ENCODE measurements at places on chromosomes 5 and 9.

DNA sequence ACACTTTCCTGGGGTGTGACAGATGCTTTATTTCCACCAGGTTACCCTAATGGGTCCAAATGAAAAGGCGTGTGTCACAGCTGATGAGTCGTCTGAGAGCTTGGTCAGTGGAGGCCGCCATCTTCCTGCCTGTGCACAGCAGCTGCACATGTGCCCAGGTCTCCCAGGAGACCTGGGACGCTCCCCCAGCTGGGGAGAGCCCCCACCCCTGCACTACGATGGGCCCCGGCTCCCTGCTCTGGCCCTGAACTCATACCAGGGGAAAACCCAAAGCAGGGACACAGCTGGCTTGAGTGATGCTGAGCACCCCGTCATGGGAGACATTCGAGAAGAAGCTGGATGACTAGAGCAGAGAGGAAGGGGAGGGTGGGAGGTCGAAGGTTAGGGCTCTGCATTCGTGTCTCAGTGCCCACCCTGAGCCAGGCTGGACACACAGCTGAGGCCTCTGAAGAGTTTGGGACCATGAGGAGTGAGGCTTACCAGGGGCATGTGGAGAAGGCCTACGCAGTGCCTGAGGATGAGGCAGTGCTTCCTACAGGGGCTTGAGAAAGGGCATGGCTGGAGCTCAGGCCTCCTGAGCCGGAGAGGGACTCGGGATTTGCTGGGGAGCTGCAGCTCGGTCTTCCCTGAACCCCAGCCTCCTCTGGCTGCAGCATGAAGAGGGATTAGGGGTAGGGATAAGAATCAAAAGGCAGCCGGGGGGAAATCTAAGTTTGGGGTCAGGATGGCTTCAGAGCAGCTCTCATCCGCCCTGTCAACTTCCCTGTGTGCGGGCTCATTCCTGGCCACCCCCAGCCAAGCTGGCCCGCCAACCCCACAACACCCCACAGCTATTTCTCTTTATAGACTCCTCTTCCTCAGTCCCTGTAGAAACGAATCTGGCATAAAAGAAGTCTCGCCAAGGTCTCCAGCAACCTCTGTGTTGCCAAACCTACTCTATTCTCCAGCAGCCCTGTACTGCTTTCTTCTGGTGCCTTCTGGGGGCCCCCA lies 42.2 kb upstream of the RNU6ATAC start:
- DNase-seq, result no peak

DNA sequence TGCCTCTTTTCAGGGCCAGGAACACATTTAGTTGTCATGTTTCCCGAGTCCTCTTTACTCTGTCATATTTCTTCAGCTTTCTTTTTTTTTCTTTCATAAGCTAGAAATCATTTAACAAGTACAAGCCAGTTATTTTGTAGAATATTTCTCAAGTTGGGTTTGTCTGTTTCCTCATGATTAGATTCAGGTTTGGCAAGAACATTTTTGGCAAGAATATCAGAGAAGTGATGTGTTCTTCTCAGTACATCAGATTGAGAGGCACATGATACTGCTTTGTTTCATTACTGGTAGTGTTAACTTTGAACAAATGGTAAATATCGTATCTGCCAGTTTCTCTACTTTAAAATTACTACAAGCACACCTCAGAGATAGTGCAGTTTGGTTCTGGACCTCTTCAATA lies 45.1 kb downstream of the PCSK5 start:
- DNase-seq, result no peak

- peak; percentile 78 for DNase-seq
Observed at GRCh38 chr5:139633295-139634027, 14.7 kb upstream of the CXXC5 start.

GRCh38 chr5:62579761-62580160 lies 1.1 kb downstream of the LRRC70 start:
- DNase-seq, result no peak

GRCh38 chr5:178777520-178777919 lies 47.1 kb upstream of the ZNF354A start:
- DNase-seq, result no peak

DNA sequence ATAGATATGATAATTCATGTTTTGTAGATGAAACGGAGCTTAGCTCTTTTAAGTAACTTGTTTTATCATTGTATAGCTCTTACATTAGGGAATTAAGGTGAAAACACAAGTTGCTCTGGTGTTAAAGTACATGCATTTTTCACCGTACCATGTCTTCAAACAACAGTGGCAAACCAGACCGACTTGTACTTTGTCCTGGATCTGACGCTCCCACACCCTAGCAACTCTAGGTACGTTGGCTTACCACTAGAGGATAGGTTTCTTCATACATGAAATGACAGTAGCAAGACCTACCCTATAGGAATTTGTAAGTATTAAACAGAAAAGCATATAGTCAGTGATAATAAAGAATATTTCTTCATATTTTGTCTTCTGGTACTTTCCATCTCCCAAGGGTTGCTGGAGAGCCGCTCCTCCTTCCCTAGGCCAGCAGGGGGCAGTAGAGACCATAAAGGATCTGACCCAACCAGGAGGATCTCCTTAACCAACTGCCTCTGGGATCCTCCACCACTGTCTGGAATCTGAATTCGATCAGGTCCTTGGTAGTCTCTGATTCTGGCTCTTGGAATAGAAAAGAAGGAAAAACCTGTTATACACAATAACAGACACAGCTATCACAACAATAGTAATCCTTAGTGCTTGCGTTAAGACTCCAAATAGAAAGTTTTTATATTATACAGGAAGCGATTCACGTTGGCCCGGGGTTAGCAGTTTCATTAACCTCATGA lies 136.7 kb downstream of the CAVIN4 start:
- peak; percentile 70 for DNase-seq

DNA sequence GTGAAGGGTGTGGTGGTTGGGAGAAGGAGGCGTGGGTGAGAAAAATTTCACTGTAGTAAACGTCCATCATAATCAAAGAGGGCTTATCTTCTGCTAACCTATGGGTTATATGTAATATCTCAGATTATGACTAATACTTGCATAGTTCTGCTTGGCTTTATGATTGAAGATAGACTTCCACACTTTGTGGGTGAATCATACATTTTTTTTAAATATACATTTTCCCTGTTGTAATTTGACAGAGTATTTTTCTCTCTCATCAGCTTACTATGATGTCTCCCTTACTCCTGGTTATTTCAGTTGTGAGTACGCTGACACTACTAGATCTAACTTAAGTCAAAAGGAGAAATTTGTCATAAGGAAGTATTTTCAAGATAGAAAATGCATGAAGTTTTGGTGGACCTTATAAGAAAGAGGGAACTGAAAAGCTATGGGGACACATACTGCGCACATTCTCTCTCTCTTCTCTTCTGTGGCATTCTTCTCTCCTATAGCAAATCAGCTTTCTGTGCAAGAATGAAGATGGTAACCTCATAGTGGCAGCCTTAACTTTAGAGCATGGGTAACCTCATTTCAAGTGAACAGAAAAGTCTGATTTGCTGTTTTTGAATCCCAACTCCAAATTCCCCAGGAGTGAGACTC lies 4.9 kb upstream of the JAK2 start:
- peak; percentile 20 for DNase-seq

- DNase-seq, result peak; percentile 23
Observed at GRCh38 chr9:94767331-94768072, 41.0 kb downstream of the AOPEP start.

GRCh38 chr5:137407090-137407489 lies 92.0 kb downstream of the SPOCK1 start:
- DNase-seq, result no peak

DNA sequence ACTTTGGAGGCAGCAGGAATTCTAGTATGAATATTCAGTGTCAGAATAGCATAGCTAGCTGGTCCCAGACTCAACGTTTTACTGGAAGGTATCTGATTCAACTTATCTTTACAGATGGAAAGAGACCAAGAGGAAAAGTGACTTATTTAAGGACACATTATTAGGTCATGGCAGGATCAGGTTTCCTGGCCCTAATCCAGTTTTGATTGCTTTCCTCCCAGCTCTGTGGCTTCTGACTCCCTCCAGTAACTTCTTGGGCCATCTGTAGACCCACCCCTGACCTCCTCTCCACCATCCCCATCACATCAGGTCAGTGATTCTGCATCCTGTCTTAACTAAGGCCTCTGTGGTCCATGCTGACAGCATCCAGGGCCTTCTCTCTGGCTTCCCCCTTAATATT lies 38.4 kb downstream of the SH3TC2 start:
- DNase-seq, result peak; percentile 33

- DNase-seq, result peak; percentile 90
Observed at GRCh38 chr9:91036826-91037510, 235.3 kb downstream of the SYK start.

DNA sequence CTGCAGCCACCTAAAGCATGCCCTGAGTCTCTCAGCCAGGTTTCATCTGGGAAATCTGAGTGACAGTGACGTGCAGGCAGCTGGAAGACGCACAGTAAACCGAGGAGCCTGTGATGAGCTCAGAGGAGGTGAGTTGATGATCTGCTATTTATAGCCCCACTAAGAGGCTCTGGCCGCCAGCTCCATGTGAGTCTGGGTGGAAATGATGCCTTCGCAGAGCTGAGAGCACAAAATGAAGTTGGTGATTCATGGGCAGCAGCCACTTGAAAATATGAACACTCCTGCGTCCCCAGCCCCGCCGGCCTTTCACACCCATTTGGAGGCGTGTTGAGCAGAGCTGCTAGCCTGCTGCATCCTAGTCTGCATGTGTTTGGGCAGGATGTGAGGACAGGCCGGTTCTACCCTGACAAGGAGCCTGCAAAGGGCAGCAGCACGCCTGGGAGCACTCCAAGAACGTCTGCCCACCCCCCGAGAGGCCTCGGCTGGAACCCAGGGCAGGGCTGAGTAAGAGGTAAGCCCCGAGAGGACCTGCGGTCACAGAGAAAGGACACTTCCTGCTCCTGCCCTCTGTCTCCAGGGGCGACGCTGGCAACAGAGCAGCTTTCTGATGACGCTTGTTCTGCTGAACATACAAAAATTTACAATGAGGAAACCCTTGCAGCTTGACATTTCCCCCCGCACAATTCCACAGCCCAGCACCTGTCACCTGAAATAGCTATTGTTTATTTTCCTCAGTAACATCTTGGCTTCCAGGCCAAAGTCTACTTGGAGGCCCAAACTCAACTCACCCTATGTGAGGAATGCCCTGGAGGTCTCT lies 25.1 kb upstream of the CDKN2AIPNL start:
- DNase-seq, result peak; percentile 99

GRCh38 chr9:114551750-114552685 lies 35.6 kb upstream of the ATP6V1G1 start:
- peak; percentile 99 for DNase-seq

GRCh38 chr5:16179936-16180788 lies 571 bp upstream of the MARCHF11 start:
- no peak for DNase-seq

- no peak for DNase-seq
Observed at GRCh38 chr5:181281077-181281983, 20.4 kb upstream of the TRIM52 start.

DNA sequence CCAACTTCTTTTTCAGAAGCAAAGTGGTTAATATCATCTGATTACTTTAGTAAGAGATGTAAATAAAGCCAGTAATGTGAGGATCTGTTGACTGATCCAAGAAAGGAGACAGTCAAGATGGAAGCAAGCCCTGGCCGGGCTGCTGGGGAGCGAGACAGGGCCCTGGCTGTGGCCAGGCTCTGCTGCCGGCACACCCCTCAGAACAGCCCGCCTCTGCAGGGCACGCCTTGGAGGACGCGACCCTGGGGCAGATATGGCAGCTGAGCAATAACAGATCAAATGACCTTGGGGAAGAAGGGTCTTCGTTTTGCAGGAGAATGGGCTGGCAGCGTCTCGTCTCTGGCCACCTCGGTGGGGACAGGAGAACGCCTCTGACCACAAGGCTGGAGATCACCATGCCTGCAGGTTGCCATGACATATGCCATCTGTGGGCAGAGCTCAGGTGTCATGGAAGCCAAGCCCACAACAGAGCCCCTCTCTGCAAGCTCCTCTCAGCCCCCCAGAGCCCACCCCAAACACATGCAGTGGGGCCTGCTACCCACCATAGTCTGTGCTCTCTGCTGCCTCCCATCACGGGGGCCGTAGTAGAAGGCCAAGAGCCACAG lies 206.5 kb downstream of the FANCC start:
- DNase-seq, result no peak

GRCh38 chr5:177459357-177459756 lies 12.7 kb downstream of the PRR7 start:
- DNase-seq, result no peak

- no peak for DNase-seq
Observed at GRCh38 chr9:35698231-35698630, 8.5 kb upstream of the TPM2 start.

- DNase-seq, result peak; percentile 3
Observed at GRCh38 chr5:138643040-138643791, 68.0 kb upstream of the HSPA9 start.

- DNase-seq, result peak; percentile 21
Observed at GRCh38 chr9:86519066-86519615, 164.9 kb upstream of the TUT7 start.

DNA sequence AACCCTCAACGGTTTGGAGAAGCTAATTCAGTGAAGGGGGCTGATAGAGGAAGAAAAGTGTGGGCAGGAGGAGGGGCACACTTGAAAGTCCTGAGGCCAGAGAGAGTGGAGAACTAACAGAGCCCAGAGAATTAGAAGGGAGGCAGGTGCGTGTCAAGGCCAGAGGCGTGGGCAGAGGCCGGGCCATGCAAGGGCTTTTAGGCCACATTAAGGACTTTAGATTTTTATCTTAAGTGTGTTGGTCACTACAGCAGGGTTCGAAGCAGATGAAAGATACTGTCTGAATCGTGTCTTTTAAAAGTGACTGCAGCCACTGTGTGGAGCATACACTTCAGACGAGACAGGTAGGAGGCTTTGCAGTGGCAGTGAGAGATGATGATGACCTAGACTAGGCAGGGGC lies 6.7 kb downstream of the ADRA1B start:
- DNase-seq, result no peak

DNA sequence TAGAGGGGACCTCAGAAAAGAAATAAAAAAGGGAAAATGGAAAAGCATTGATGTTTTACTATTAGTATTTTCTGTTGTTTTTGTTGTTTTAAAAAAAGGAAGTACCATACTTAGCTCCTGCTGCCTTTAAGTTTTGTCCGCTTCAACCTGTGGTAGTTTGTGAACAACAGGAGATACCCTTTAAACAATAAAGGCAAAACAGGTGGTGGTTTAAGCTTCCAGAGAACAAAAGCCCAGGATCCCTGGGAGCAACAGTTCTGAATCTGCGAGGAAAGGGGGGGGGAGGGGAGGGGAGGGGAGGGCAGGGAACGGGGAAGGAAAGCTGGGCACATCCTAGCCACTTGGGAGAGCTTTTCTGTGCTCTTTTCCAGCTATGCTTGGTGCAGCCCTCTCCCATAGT lies 2.1 kb upstream of the PSIP1 start:
- no peak for DNase-seq
